Fibroblast of skin of back (primary cell): ENCODE measurements at places on chromosomes 3 and 15.

GRCh38 chr15:40006646-40007045, 32.3 kb downstream of the SRP14 start:
- peak; percentile 74 for DNase-seq

DNA sequence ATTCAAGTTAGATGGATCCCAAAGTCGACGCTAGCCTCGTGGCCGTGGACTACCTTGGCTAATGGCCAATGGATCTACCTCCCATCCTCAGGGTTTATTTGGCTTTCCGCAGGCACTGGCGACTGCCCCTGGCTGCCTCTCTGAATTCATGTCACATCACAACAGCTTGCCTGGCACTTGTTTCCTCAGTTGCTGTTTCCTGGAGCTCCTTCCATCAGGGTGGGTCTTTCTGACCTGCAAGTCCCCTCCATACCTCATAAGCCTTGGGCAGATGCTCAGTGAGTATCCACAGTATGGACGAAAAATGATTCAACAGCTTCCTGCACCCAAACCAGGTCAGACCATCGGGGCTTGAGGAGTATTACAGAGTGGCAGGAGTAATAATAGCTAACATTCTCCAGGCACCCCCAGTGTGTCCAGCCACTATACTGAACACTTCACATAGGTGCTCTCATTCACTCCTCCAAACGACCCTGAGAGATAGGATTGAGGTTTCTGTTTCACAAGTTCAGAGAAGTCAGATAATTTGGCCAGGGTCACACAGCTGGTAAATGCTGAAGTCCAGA, 311.5 kb downstream of the TLE3 start:
- no peak for DNase-seq

DNA sequence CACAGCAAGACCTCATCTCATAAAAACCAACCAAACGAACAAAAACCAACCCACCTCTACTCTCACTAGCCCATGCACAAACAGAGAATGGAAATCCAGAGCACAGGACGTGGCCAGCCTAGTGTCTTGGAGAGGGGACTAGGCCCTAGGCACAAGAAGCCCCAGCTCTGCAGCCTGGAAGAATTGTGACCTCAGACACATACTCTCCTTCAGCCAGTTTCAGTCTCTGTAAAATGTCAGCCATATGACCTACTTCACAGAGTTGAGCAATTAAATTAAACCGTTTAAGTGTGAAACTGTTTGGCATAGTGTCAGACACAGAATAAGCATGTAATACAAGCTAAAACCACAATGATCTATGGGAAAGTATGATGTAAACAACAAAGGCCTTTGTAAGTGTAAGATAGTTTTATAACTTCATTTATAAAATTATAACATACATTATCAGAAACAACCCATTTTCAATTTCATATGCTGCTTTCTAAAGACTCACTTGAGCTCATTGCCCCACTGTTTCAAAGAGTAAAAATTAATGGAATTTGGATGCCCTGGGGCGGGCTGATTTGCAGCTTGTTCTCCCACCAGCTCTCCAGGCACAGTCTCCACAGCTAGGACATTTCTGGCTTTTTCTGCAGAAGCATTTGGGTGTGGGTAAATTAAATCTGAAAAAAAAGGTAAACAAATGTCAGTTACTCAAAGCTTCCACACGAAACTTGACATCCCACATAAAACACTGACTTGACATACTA, 32.9 kb downstream of the TBC1D2B start:
- DNase-seq: no peak

GRCh38 chr3:193165431-193166120, 75.4 kb upstream of the PLAAT1 start:
- DNase-seq: no peak

GRCh38 chr3:148884261-148884660, 19.2 kb downstream of the CPA3 start:
- DNase-seq: peak; percentile 44

GRCh38 chr3:187456250-187456649, 88.1 kb downstream of the RTP4 start:
- DNase-seq: peak; percentile 13

DNA sequence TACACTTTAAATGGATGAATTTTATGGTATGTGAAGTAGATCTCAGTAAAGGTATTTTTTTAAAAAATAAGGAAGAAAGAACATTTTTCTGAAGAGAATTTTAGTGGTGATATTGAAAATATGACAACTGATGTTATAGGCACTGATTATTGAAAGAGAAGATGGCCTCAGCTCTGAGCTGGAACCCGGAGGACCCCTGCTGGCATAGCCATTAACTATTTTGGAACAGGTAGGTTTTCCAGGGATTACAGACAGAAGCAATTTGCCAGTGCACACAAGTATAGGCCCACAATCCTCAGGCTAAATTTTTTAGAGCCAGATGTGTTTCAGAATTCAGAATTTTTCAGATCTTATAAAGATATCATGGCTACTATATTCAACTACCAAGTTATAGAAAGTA, 315.9 kb upstream of the GPR149 start:
- no peak for DNase-seq

DNA sequence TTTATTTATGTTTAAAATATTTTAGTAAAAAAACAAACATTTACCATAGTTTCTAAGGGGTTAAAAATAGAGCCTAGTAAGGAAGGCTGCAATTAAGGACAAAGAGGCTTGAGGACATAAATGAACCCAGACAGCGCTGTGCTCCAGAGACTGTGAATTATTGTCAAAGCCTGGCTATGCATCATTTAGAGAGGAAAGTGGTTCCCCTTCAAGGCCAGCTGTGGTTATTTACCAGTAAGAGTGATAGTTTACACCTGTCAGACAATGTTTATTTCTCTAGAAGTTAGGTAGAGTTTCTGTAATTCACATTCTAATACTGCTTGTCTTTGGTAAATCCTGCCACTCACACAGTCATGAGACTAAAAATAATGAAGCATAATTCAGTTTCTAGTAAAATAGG, 32.4 kb upstream of the PIK3R4 start:
- no peak for DNase-seq
